ENCODE measurements at places on chromosomes 11 and 22.

GRCh38 chr11:111975076-111975806 is 38.1 kb downstream of the DIXDC1 start:
- DNase-seq, result no peak

GRCh38 chr11:78094250-78094649 is 14.6 kb upstream of the NDUFC2 start:
- DNase-seq, result no peak

DNA sequence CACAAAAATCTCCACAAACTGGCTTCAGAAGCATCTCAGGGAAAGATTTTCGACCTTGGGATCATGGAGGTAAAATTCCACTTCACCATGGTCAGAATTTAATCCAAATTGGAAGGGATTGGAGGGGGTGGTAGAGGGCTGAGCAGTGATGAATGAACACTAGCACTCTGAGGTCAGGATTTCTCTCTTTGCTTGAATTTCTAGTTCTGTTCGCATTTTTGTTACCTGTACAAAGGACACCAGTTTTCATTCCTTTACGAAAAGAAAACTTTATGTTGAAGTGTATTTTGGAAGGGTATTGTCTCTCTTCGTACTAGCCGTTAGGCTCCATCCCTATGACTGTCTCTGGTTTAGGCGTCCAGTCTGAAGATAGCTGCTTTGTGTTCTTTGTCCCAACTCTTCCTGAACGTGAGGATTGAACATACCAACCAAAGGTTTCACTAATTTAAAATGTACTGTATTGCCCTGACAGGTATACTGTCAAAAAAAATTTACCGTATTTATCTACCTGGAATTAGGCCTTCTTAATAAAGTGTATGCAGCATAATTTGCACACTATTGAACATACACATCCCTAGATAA is 772 bp downstream of the GRAP2 start:
- no peak for DNase-seq

GRCh38 chr22:29040385-29041275 is 21.0 kb downstream of the C22orf31 start:
- no peak for DNase-seq

GRCh38 chr11:132463295-132464002 is 1068.9 kb downstream of the OPCML start:
- no peak for DNase-seq
